ENCODE measurements at places on chromosomes 2 and 18.

DNA sequence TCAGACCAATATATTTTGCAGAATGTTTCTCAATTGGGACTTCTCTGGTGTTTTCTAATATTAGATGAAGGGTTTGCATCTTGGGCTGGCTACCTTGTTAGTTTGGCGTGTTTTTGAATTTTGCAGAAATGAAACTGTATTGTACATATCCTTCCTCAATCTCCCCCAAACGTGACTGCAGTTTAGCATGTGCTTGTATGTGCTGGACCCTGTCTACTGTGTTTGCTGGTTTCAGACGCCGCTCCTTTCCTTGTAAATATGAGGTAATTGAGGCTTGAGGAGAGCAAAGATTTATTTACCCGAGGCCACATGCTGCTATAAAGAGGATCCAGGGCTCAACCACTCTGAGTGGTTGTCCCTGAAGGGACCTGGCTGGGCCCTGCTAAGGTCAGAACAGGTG lies 57.2 kb downstream of the NGEF start:
- no peak for DNase-seq

DNA sequence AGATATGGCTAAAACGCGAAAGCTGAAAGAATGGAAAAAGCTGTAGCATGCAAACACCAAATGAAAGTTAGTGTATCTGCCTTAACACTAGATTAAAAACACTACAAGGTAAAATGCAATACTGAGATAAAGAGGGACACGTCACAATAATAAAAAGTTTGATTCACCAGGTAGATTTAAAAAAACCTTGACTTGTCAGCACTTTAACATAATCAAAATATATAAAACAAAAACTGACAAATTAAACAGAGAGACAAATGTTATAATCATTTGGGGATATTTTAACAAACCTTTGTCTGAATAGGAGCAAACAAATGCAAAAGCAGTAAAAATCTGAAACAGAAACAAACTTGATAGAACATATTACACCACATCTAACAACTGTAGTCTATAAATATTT lies 18.3 kb downstream of the TLK1 start:
- DNase-seq: no peak

DNA sequence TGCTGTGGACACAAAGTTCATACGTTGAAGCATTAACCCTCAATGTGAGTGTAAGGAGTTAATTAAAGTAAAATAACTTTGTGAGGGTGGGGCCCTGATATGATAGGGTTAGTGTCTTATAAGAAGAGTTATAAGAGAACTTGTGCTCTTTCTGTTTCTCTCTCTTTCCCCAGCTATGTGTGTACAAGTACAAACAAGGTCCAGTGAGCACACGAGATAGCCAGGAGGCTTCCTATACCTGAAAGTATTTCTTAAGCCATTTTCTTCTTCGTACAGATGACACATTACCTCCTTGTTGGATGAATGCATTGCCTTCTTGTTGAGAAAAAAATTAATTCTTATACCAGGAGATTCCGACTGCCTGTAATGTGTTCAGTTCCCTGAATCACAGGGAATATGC lies 301.2 kb downstream of the PARD3B start:
- no peak for DNase-seq

- DNase-seq: no peak
Measured at GRCh38 chr2:236619910-236620612, 50.4 kb downstream of the ACKR3 start.

DNA sequence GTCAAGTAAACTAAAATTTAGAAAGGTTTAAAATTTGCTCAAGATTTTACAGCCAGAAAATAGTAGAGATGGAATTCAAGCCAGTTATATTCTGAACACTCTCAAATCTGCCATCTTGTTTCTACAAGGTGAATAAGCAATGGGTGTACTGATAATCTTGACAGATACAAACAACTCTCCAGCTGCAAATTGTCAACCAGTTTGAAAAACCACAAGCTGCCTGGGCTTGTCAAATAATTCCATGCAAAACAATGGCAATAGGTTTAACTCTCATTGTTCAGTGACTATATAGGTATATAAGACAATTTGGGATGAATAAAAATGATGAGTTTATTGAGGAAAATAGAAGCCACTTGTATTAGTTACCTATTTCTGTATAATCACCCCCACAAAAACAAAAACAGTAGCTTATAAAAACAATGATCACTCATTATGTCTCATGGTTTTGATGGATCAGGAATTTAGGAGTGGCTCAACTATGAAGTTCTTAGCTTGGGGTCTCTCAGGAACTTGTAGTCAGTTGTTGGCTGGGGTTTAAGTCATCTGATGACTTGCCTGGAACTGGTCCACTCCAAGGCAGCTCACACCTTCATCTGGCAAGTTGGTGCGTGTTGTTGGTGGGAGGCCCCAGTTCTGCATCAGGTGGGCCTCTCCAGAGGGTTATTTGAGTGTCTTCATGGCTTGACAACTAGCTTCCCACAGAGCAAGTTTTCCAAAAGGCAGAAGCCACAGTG lies 12.6 kb upstream of the EVA1A start:
- no peak for DNase-seq

GRCh38 chr18:78813936-78814710 lies 165.5 kb upstream of the SALL3 start:
- no peak for DNase-seq

DNA sequence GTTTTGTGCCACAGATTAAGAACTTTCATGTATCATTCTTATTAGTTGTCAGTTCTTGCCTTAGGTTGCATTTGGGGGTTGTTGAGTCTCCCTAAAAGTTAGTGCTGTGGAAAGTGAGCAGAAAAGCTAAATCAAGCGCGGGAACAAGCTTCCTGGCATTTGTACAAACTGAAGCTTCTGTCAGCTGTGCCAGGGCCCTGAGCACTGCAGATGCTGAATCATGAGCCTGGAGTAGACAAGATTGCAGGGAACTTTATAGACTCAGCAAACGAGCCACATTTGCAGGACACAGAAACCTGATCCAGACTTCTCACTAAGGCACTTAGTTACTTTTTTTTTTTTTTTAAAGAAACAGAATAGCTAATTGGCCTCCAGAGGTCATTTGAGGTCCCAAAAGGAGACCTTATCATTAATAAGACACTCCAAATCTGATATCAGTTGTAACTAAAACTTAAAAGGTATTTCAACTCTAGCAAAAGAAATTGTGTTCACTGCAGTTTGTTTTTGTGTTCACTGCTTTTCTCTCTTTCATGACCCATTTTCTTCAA lies 88.7 kb downstream of the ADAM23 start:
- DNase-seq: no peak

GRCh38 chr2:119710281-119710680 lies 31.3 kb downstream of the TMEM177 start:
- DNase-seq: no peak

GRCh38 chr2:240981871-240982800 lies 16.3 kb upstream of the SNED1 start:
- DNase-seq: no peak

DNA sequence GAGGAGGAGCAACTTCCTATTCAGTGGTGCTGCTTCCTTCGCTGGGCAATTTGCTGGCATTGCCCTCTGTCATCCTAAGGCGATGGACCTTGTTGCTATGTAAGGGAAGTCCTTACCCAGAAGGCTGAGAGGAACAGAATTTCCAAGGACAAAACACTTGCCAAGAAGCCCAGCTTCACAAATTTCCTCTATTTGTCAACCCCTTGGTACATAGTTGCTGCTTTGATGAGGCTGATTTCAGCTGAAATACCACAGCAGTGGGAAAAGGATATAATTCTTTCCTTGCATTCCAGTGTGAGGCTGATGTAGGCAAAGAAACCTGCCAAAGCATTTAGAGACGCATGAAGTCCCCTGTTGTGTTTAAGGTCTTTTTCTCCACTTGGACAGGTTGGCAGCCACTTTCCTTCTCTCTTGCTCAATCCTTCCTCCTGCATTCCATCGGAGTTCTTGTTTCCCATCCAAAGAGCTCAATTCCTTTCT lies 16.4 kb upstream of the ST3GAL5 start:
- DNase-seq: no peak

DNA sequence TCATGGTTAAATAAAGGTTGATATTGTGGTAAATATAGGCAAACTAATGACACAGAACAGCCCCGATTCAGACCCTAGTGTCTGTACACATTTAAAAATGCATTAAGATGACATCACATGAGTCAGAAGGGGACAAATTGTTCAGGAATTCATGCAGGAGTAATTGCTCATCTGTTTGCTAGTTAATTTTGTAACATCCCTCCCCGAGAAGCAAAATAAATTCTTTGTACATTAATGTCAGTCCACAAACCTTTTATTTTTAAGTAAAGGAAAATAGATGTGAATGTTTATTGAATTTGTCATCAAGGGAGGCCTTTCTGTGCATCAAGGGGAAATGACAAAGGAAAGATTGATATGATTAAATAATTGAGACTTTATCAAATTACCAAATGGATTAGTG lies 69.9 kb downstream of the SH3BP4 start:
- no peak for DNase-seq

GRCh38 chr2:16441431-16441830 lies 224.2 kb downstream of the CYRIA start:
- DNase-seq: no peak

DNA sequence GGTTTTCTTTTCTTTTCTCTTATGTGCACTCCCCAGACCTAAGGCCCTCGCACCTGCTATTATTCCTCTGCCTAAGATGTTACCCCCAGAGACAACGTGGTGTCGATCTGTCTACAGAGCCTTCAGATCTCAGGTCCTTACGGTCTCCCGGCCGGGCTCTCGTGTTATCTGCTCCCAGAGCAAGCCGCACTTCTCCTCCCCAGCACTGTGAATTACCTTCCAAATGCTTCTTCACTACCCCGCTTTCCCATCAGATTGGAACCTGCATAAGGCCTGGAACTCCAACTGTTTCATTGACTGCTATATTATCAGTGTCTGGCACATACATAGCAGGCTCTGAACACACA lies 71.2 kb upstream of the ODC1 start:
- DNase-seq: no peak

DNA sequence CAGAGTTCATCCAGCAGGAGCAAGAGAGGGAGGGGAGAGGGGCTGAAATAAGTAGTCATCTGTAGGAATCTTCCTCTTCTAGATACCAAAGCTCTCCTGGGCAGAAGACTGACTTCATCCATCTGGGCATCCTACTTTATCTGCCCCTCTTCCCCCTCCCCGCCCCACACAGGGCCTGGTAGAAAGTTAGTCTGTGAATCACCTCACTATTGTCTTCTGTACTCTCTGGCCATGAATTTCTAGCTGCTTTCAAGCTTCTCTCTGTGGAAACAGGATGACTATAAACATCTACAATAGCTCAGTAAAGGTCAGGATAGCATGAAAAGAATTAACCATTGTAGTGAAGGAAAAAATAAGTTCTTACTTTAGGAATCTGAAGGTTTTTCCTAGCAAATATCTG lies 47.7 kb upstream of the RNU4ATAC start:
- no peak for DNase-seq

GRCh38 chr2:221216636-221217035 lies 355.5 kb downstream of the EPHA4 start:
- DNase-seq: no peak

DNA sequence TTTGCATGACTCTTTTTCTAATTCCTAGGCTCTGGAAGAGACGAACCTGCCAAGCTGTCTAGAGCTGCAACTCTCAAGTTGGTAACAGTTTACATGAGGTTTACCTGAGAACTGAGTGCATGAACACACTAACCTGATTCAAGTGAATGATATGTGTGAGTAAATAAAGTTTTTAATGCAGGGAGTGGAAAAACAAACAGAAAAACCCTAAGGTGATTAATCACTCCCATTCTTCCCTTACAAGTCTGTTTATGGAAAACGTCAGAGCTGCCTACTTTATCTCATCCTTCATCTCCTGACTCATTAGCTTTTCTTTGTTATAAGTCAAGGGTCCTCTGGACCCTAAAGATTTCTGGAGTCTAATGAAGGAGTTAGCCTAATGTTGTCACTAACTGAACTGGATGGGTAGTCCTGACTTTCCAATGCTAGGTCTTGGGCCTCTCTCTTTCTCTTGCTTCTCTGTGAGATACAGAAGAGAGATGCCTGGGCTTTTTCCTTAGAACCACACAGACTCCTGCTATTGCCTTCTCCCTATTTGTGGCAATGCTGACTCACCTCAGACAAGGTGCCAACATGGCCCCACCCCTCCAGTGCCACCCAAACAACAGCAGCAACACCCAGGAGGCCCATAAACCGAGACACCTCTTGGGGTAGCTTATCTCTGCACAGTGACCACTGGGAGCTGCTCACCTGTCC lies 952.4 kb downstream of the EPHA4 start:
- no peak for DNase-seq

DNA sequence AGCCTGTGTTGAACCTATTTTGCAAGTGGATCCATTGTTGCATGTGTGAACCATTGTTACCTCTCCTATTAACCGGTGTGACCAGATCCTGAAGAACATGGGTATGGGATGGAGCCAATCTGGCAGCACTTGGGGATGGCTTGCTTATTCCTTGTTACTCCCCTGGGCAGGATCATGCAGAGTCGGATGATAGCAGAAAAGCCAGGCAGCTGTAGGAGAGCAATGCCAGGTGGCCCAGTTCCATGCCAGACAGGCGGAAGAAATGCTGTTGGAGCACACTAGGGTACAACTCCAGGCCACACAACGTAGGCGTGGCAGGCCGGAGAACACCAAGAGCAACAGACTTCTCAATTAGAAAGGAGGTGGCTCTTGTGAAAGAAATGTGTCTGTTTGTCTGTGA lies 16.3 kb upstream of the MYO1B start:
- no peak for DNase-seq

DNA sequence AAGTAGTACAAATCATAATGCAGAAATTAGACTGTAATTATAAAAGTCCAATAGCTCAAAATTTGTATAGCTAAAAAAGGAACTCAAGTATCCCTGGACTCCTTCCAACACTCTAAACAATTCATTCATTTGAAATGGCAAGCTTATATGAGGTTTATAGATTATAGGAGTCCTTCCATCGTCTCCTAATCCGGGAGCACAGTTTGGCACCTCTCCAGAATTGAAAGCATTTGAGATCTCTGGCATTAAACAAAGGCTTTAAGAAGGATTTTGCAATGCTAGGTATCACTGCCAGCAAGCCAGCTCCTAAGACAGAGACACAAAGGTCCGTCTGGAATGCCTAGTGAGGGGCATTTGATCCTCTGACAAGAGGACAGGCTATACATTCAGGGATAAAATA lies 90.9 kb downstream of the ACVR1 start:
- no peak for DNase-seq

DNA sequence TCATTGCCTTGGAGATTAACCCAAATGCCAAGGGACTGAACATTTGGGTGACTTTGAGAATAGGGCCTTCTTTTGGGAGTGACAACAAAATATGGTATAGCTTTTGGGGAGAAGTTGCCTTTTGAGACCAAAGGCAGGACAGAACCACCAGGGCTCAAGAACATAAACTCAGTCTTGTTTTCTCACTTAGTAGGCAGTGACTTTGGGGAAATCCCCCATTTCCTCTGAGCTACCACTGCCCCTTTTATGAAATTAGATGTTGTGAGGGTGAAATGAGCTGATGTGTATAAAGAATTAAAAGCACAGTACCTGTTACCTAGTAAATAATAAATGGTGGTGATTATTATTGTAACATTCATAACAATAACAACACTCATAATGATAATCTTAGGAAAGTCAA lies 36.5 kb downstream of the GPD2 start:
- no peak for DNase-seq

DNA sequence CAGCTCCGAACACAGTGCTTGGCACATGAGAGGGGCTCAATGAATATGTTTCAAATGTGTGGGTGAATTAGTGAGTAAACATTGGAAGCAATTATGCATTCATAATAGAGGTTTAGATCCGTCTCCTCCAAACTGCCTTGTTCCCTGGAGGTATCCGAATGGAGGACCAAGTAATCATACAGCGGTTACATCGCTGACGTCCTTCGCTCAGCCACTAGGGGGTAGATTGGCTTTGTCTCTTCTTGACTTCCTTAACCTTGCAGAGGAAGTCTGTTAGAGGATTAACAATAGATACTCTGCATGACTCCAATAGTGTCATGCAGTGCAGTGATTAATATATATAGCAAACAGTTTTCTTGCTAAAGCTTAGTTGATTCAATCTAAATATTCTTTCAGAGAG lies 517.0 kb downstream of the PTPRM start:
- DNase-seq: no peak

Data from stimulated activated CD4-positive, alpha-beta T cell treated with anti-CD3 and anti-CD28 coated beads, Interleukin-1b, Interleukin-23, amount 100 ng/mL, for 24 hours (primary cell).